ENCODE measurements at places on chromosomes 4 and X. TPM values are rescaled to one million over a fixed set of nuclear protein-coding genes. Genes with fewer than 3 reads are reported as not detected.

The RAB9B gene
- 1.8 TPM for total RNA-seq

DNA sequence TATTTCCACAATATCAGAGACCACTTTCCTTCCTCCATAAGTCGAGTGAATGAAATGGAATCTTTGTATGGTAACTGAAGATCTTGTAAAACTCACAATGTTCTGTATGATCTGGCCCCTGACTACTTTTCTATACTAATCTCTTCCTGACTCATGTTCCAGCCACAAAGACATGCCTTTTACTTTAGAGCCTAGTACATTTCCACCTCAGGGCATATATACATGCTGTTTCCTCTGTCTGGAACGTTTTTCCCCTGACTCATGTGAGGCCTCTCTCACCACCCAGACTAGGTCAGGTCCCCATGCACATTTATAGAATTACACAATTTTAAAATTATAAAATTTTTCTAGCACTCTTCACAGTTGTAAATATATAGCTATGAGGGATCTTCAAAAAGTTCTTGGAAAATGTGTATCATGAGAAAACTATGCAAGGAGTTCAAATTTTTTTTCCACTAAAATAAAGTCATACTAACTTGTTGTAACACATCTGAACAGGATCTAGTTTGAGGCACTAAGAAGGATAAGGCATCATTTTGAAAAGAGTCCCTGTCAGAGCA lies 208.8 kb downstream of the SH2D1A start:
- no peak for DNase-seq
- H3K27me3 ChIP-seq = no peaks in the 10 kb centered on the region
- H3K27ac ChIP-seq = no peak overlapping the region

GRCh38 chr4:47499700-47500099 lies 14.6 kb downstream of the ATP10D start:
- no peaks in the 10 kb centered on the region for H3K36me3 ChIP-seq
- H3K27ac ChIP-seq = no peak overlapping the region
- H3K4me1 ChIP-seq = no peaks in the 10 kb centered on the region
- DNase-seq = no peak
- H3K4me3 ChIP-seq = no peak overlapping the region
- H3K27me3 ChIP-seq = no peaks in the 10 kb centered on the region

The BST1 gene
- 0.39 TPM for total RNA-seq

The CSN1S1 gene
- not detected for total RNA-seq

DNA sequence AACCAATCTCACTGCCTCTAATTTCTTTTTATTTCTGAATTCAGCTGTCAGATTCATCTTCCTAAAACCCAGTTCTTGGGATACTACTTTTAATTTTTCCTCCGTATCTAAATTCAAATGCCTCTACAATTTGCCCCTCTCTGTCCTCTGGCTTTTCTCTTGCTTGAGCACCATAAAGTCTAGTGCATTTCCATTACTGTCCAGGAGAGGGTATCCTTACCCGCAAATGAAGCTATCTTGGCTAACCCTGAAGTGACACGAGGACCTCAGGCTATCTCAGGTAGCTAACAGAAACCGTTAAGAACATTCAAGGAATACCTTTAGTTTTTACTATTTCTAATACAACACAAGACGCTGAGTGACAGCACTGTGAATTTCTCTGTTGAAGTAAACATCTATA lies 49.4 kb upstream of the PRR32 start:
- no peaks in the 10 kb centered on the region for H3K27me3 ChIP-seq
- no peaks in the 10 kb centered on the region for H3K4me1 ChIP-seq
- no peak overlapping the region for H3K4me3 ChIP-seq
- H3K27ac ChIP-seq = no peak overlapping the region

DNA sequence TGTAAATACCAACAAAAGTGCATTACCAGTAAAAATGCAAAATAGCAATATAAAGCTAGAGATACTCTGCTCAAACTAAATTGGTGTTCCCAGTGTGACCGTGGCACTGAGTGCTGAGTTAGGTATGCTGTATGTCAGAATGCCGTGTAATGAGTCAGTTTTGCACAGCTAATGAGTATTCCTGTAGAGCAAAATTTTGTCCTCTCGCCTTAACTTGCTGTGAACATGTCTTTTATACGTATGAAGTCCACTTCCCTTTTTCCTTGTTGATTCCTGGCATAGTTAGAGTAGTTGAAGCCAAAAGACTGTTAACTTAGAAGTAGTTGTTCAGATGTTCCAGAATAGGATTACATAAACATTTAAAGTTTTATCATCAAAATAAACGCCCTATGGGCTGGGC lies 11.5 kb downstream of the DCLK2 start:
- H3K27me3 ChIP-seq = no peaks in the 10 kb centered on the region
- no peak overlapping the region for H3K4me3 ChIP-seq
- H3K27ac ChIP-seq = no peak overlapping the region

DNA sequence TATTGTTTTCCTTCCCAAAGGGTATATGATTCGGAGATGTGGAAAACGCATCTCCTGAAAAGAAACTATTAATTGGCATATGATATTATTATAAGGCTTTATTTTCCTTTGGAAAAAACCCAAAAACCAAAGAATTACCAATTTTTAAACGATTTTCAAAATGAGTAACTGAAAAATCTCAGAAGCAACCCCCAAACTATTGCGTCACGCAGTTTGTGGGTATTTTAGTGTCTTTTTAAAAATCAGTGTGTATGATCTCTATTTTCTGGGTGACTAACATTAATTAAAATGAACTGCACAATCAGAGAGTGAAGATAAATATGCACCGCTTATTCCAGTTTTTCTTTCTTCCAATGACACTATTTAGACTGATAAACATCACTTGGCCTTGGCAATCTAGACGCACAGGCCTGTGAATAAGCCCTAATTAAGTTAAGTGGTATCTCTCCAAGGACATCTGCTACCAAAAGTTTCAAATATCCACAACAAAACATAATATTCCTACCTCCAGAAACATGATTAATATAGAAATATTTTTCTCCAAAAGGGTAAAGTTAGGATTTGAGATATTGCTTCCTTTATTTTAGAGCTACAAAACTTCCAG lies 511.5 kb upstream of the FAM241A start:
- no peak overlapping the region for H3K27ac ChIP-seq
- no peaks in the 10 kb centered on the region for H3K27me3 ChIP-seq
- no peaks in the 10 kb centered on the region for H3K36me3 ChIP-seq
- no peaks in the 10 kb centered on the region for H3K4me1 ChIP-seq
- DNase-seq = no peak

The POLN gene
- 0.71 TPM for total RNA-seq

The BMX gene
- total RNA-seq = 0.52 TPM

The MBTPS2 gene
- total RNA-seq = 11.3 TPM

DNA sequence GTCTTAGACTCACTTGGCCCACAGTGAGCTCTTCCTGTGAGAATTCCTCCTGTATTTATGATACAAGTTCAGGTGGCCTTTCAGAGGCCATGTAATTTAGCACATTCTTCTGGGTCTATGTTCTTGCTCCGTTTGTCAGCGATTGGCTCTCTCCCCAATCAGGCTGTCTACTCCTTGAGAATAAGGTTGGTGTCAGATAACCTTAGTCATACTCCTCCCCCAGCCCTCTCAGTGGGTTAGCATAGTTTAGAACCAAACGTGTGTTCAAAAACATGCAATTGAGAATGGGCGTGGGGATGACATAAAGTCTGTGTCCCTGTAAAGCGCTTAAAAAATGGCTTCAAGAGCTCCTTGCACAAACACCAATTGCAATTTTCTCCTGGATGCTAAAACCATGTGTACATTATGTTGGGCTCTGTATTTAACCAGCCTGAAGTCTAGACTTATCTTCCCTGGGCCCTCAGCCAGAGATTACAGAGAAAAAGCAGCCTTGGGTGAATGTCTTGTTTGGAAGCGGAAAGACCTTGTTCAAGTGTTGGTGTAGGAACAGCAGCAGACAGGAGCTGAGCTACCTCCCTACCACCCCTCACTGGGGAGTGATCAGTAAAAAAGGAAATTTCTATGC lies 9.9 kb upstream of the CT47C1 start:
- H3K4me3 ChIP-seq = no peak overlapping the region
- no peaks in the 10 kb centered on the region for H3K27me3 ChIP-seq
- H3K27ac ChIP-seq = no peak overlapping the region
- no peaks in the 10 kb centered on the region for H3K36me3 ChIP-seq

The GPRIN3 gene
- 1.2 TPM for total RNA-seq

The TRAM1L1 gene
- 0.32 TPM for total RNA-seq

DNA sequence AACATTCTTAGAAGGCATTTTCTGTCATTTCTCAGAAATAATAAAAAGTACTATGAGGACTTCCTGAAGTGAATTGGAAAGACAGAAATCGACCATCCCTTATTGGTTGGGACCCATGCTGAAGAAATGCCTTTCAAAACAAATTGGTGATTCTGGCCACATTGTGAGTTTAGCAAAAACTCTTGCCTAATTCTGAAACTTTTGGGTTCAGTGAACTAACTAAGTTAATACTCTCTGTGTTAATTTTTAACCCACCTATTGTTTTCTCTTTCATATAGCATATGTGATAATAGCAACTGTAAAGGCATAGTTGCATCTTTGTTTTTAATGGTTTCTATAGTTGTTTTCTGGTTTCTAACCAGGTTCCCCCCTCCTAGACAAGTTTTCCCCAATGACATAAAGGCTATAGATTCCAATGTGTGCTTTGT lies 129.3 kb upstream of the FAT1 start:
- no peak for DNase-seq
- H3K4me1 ChIP-seq = no peaks in the 10 kb centered on the region
- H3K36me3 ChIP-seq = no peaks in the 10 kb centered on the region
- no peak overlapping the region for H3K4me3 ChIP-seq

DNA sequence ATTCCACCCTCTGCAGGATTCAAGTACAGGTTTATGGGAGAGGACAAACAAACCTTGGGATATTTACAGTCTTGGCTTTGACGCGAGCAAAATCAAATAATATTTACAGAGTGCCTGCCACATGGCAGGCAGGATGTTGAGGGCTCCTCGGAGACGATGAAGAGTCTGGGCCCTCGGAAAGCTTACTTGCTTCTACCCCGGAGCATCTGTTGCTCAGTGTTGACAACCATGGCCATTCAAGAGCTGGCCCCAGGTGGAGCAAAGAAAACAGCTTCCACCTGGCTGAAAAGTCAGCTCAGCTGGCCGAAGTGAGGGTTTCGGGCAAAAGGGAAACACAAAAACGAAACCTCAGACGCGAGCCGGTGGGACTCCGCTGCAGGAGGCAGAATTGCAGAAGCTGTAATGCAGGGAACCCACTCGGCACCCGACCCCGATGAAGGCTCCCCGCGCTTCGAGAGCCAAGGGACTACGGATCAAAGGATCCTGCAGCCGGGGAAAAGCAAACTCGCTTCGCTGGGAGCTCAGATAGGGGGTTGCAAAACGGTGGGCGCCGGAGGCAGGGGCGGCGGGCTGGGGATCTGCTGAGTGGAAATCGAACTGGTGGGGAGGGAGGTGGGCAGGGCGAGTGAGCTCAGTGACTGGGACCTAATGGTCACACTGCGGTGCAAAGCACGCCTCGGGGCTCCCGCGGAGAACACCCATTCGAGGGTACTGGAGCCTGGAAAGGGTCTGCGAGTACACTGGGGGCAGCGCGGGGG lies 805 bp downstream of the ATP8A1 start:
- DNase-seq = peak; percentile 40
- no peaks in the 10 kb centered on the region for H3K27me3 ChIP-seq

DNA sequence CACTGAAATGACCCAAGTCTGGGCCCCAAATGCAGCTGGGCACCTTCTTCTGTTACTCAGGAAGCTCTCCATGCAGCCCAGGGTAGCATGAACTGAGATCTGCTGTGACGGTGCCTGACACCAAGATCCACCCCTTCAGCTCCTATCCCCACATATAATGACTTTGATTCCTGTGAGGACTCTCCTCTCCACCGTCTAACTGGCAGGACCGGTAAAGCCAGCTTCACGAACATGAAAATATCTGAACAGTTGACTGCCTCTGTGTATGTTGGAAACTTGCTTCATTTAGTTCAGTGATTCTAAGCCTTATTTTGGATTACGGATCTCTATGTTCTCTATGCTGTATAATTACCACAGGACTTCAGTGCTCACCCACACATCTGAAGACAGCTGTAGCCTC lies 115.5 kb upstream of the TMEM150C start:
- no peak overlapping the region for H3K27ac ChIP-seq
- H3K4me3 ChIP-seq = no peak overlapping the region
- DNase-seq = no peak
- no peaks in the 10 kb centered on the region for H3K4me1 ChIP-seq
- no peaks in the 10 kb centered on the region for H3K27me3 ChIP-seq

- no peaks in the 10 kb centered on the region for H3K27me3 ChIP-seq
- H3K27ac ChIP-seq = peak overlapping the region; percentile 87
- peaks cover 59% of the 10 kb centered on the region for H3K4me1 ChIP-seq
- peak; percentile 81 for DNase-seq
Observed at GRCh38 chr4:118969359-118969758, 80.7 kb downstream of the SYNPO2 start.

DNA sequence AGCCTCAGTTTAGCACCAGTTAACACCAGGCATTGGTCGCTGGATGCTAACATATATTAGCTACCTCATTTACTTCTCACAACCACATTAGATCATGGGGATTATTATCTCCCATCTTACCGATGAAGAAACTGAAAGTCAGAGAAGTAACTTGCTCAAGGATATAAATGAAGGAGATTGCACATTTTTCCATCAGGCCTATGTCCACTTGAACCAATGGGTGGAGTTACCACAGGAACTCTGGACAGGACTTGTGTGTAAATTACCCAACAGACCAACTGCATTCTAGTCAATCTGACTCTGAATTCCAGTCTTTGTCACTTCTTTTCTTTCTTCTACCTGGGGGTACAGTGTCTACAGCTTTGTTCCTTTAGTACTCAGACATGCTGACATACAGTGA lies 1.8 kb downstream of the LNX1 start:
- no peaks in the 10 kb centered on the region for H3K27me3 ChIP-seq
- peaks cover 9% of the 10 kb centered on the region for H3K4me1 ChIP-seq
- no peaks in the 10 kb centered on the region for H3K36me3 ChIP-seq
- H3K27ac ChIP-seq = no peak overlapping the region
- no peak for DNase-seq
- H3K4me3 ChIP-seq = no peak overlapping the region

Data from gastrocnemius medialis (tissue), 4 donors.